HTR-8/SVneo (cell line): ENCODE measurements at places on chromosomes 2 and 18.
A peak's percentile ranks its signal among the peaks of the same experiment; 100 is the strongest.

DNA sequence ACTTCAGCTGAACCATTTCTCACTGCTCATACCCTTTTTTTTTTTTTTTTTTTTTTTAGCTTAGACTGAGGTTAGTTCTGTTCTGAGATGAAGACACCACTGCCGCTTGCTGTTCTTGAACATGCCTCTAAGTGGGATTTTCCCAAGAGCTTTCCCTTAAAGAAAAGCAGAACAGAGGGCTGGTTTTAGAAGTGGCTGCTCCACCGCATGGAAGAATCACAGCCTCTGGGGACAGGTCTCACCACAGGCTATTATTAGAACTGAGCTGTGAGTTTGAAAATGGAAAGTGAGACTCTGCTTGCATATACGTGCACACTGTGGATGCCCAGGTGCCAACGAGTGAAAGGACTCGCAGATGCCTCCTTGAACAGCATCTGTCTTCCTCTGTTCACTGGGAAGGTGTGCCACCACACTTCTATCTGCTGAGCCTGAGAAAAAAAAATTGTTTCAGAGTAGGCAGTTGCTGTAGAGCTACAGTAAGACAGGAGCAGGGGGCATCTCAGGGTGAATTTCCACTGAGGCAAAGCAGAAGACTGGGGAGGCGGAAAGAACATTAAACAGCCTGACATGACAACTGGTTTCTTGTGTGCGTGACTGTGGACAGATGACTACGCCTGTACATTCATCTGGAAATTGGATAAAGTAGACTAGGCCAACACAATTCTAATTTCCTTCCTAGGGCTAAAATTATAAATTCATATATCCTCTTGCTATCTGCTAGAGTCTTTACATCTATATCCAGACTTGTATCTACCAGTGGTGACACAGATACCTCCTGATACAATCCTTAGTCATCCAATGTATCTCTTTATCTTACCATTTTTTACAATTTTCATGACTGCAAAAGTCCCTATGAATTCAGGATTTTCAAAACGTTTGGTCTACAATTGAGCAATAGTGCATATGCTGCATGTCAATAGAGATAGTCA lies 1045.7 kb upstream of the CELF4 start:
- no peak for DNase-seq

DNA sequence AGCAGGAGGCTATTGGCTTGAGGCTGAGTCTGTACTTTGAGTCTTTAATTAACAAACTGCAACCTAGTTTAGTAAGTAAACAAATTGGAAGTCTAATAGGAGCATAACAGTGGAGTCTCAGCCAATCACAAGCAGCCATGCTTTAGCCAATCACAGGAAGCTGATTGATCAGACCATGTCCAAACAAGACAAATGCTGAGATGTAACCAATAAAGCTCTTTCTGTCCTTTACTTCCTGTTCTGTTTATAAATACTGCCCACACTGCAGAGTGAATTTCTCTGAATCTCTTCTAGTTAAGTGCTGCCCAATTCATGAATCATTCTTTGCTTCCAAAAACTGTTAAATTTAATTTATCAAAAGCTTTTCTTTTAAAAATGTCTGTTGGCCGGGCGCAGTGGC lies 146.6 kb upstream of the DLX2 start:
- DNase-seq, result no peak

GRCh38 chr2:136122661-136123060 lies 4.7 kb upstream of the CXCR4 start:
- DNase-seq, result no peak

GRCh38 chr18:54386043-54386442 lies 28.3 kb downstream of the C18orf54 start:
- no peak for DNase-seq

DNA sequence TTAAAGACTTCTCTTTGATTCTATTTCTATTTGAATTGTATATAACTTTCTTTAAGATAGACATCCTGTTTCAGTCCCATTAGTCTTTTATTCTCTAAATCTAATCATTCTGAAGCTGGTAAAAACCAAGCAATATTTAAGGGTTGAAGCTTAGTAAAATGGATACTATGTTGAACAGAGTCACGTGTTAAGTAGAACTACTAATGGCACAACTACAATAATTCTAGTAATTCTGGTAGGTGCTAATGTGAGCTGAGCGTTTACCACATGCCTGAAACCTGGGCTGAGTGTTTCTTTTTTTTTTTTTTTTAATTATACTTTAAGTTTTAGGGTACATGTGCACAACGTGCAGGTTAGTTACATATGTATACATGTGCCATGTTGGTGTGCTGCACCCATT lies 8.9 kb upstream of the AFF3 start:
- no peak for DNase-seq

DNA sequence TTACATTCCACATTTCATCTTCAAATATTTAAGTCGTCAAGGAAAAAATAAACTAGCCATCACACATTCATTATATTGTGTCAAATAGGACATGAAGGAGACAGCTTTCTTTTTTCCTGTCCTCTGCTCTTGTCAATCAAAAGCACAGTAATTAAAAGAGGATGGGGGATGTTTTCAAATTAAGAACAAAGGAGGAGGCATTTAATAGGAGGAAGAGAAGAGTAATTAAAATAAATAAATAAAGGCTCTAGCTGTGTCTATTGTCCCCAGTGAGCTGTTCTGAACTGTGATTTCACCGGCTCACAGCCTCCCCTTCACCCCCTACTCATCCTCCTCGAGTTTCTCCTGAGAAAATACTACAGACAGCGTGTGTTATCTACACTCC lies 1377.1 kb upstream of the PIK3C3 start:
- DNase-seq, result no peak

DNA sequence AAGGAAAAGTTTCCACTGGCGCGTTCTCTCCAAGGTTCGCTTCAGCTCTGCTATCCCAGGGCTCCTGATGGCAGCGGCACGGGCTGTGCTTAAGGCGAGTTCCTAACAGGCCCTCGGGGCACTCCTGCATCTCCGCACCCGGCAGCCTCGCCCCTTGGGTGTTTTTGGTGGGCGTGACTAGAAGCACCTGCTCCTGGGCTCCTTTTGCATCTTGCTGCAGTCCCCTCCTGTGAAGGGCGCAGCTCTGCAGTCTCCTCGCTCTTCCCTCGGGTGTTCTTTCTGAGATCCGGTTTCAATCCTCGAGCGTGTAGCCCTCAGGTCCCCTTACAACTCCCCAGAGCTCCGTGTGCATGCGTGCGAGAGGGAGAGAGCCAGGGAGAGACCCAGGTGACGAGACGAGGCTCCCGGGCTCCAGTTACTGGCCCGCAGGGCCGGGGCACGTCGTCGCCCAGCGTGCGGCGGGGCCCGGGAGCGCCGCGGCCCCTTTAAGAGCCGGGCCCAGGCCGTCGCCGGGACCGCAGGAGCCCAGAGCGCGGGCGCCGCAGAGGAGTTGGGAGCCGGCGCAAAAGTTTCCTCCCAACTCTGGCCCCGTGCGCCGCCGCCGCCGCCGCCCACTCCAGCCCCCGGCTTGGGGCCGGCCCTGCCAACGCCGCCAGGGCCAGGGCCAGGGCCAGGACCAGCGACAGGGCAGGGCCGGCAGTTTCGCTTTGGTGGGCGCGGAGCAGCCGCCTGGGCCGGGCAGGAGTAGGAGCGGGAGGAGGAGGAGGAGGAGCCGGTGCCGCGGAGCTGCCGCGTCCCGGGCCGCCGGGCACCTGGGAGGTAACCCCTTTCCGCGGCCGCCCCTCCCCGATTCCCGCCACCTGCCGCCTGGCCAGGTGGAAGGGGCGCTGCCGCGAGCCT lies at the start of gene PARD3B:
Gene PARD3B (plus strand): TSS at position 515 of the 900 bp plus-strand sequence. CDS start 525 bp downstream, outside the sequence.
- peak; percentile 32 for DNase-seq

DNA sequence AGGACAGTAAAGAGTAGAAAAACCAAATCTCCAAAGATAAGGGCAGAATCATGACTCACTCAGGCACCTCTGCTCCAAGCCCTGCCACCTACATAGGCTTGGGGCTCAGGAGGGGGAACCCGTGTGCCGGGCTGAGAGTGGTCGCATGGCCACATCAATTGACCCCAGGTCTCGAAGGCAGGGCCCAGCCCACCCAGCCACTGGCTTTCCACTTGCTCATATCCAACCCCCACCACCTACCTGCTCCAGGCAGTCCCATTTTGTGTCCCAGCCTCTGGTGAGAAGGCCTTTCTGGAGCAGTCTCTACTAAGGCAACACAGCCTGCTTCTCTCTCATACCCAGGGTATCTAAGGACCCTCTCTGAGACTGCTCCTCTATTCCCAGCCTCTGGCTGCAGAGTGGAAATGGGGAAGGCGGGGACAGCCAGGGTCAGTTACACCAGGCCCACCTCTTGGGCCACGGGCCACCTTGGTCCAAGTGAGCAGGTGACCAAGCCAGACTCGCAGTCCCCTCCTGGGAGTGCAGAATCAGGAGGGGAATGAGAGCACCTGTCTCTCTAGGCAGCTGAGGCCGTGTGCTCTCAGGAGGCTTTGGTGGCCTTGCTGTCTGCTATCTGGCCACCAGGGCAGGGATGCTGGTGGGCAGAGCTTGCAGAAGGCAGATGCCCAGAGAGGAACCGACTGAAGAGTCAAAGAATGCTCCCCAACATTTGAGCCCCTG lies 20.8 kb downstream of the TFCP2L1 start:
- no peak for DNase-seq

- peak; percentile 27 for DNase-seq
Measured at GRCh38 chr2:200356857-200357384, 50.4 kb downstream of the SPATS2L start.
